ENCODE measurements at places on chromosomes 12 and 14.

GRCh38 chr12:2288001-2288400 is 235.2 kb downstream of the CACNA1C start:
- DNase-seq: no peak

DNA sequence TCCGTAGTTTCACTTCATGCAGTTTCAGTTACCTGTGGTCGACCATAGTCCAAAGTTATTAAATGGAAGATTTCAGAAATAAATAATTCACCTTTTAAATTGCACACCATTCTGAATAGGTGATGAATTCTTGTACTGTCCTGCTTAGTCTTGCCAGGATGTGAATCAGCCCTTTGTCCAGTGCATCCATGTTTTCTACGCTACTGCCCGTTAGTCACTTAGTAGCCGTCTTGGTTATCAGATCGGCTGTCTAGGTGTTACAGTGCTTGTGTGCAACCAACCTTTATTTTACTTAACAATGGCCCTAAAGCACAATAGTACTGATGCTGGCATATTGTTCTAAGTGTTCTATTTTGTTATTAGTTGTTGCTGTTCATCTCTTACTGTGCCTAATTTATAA is 146.7 kb downstream of the ACSS3 start:
- DNase-seq: no peak

GRCh38 chr12:110957652-110958051 is 37.3 kb upstream of the MYL2 start:
- no peak for DNase-seq

DNA sequence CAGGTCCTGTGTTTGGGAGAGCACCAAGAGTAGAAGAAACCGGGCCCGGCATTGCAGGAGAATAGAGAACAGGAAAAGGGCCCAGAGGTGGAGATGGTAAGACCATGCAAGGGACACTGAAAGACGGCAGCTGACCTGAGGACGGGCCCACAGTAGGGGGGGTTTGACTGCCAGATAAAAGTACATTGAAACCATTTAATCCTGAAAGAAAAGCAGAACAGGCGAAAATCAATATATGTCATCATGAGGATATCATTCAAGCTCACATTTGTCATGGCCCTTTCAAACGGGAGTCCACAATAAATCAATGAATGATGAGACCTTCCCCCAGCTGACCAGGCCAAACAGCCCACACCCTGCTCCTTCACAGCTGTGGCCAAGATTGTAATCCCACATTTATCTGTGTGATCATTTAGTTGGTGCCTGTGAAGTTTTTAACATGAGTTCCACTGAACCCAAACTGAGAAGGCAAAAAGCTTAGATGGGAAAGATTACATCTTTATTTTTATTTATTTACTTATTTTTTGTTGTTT is 39.5 kb downstream of the E2F7 start:
- no peak for DNase-seq

GRCh38 chr14:99755068-99755405 is 38.2 kb upstream of the EML1 start:
- no peak for DNase-seq

GRCh38 chr14:90398841-90399540 is 2.2 kb downstream of the CALM1 start:
- no peak for DNase-seq

GRCh38 chr14:81132468-81132867 is 88.3 kb downstream of the GTF2A1 start:
- DNase-seq: no peak

DNA sequence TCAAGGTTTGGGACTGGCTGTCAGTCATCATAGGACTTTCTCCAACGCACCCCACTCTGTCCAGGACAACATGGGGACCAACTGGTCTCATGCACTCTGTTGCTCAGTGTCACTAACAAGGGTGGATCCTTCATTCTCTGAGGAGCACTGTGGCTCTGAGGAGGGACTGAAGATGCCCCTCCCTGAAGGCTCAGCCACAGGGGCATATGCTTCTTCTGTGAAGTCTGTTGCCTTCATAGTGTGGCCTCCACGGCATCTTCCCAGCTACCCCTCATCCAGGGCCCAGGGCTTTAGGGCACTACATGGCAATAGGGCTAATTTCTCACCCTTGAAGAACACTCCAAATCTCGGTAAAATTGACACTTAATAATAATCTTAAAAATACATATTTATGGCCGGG is 14.3 kb upstream of the IFI27L2 start:
- DNase-seq: no peak

- no peak for DNase-seq
Measured at GRCh38 chr14:71418532-71419245, 511.4 kb downstream of the PCNX1 start.

- no peak for DNase-seq
Measured at GRCh38 chr12:40178701-40179100, 46.1 kb upstream of the LRRK2 start.

- DNase-seq: no peak
Measured at GRCh38 chr12:42760550-42760949, 171.0 kb upstream of the PRICKLE1 start.

DNA sequence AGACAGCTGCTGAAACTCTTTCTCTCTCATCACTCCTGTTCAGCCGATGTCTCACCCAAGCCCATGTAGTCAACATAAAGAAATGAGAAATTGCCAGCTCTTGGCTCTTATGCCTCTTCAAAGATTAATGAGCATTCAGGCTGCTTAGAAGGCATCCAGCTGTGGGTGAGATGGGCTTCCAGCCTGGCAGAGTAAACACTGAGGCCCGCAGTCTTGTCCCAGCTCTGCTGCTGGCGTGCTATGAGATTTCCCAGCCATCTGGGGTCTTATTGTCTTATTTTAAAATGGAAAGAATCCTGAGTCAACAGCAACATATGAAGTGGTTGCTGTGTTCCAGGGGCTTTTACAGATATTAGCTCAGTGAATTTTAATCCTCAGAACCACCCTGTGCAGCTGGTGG is 12.6 kb downstream of the RXYLT1 start:
- DNase-seq: peak; percentile 8

DNA sequence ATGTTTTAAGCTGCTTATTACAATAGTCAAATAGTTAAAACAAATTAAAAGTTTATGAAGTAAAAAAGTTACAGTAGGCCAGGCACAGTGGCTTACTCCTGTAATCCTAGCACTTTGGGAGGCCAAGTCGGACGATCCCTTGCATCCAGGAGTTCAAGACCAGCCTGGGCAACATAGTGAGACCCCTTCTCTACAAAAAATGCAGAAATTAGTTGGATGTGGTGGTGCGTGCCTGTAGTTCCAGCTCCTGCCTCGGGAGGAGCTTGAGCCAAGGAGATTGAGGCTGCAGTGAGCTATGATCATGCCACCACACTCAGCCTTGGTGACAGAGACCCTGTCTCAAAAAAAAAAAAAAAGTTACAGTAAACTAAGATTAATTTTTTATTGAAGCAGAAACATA is 142.6 kb downstream of the MIPOL1 start:
- no peak for DNase-seq

- DNase-seq: no peak
Measured at GRCh38 chr14:28102814-28103213, 663.8 kb upstream of the FOXG1 start.
